Transverse colon (tissue), 4 donors: ENCODE measurements at places on chromosomes 2 and 18. TPM values are rescaled to one million over a fixed set of nuclear protein-coding genes. Genes with fewer than 3 reads are reported as not detected.

DNA sequence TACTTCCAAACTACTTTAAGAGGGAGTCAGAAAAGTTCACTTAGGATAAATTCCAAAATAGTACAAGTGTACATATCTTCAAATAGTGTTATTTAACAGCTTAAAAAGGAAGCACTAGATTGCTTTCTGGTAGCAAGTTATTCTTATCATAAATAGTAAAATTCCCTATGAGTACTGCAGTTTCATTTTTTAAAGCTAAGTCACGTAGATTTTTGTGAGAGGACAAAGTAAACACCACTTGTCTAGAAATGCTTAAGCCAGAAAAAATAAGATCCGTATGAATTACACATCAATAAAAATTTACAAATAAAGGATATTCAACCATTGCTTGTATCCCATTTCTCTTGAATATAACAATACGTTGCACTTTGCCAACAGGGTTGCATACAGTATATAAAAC, 19.2 kb downstream of the HNRNPLL start:
- DNase-seq = no peak

TMEFF2 gene
- 0.32 TPM for total RNA-seq

DNA sequence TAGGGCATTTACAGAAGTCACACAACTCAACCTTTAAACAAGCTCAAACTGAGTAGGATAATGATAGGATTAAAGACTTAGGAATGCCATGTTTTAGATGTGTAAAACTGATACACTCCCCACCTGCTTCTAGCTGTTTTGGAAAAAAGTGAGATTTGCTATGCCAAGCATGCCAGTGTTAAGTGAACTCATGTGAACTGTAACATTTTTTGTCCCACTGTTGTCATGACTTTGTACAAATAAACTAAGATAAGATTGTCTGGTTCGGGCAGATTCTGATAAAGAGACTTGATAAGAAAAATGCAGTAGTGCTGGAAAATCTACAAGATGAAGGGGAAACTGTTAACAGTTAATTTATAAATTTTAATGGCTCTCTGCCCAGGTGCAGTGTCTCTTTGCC, 66.5 kb downstream of the GLS start:
- DNase-seq = no peak

- DNase-seq = no peak
Measured at GRCh38 chr18:53817976-53818950, 406.2 kb downstream of the MBD2 start.

TSPYL6 gene
- not detected for total RNA-seq

FIGLA gene
- not detected for total RNA-seq

- no peak for DNase-seq
Measured at GRCh38 chr2:217337771-217338170, 477.9 kb upstream of the TNP1 start.

AKAIN1 gene
- not detected for total RNA-seq

- no peak for DNase-seq
Measured at GRCh38 chr18:14924226-14924625, 176.3 kb downstream of the ANKRD30B start.

GRCh38 chr2:221134718-221135117, 437.4 kb downstream of the EPHA4 start:
- no peak for DNase-seq

DNA sequence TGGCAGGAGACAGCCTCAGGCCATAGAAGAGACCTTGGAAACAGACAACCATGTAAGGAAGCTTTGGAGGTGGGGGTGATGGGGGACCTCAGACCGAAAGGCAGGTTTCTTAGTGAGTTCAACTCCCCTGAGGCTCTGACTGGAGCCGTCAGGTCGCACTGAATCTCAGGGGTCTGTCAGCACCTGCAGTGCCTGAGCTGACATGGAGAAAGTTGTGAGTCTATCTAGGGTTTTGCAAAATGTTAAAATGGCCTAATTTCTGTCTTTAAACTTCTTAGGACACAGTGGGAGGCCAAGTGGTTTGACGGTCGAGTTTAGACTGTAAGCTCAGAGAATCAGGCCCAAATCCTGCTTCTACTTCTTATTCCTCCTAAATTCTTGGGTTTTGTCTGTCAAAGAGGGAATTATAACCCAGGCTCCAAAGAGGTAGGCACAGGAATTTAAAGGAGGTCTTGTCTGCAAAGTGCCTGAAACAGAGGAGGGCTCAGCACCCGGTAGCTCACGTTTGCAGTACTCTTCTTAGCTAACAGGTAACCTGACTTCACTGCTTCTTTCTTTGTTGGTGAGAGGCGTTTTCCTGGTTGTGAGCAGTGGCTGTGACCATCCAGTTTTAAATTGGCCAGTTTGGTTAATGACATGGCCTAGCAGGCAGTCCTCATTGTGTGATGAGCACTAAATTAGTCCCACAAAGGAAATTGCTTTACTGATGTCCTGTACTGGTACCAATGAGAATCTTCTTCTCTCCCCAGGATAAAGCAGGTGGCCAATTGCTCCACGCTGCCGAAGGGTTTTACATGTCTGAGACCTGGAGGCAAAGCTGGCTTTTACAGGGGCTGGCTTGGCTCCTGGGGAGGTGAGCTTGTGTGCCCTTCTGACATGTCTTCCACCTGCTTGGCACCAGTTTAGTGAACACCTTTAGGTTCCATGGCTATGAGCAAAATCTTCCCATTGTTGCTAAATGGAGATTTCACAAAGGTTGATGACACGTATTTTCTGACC, 95.7 kb downstream of the MYCN start:
- DNase-seq = no peak

GRCh38 chr2:119359774-119360173, 6.9 kb downstream of the C2orf76 start:
- no peak for DNase-seq

DNA sequence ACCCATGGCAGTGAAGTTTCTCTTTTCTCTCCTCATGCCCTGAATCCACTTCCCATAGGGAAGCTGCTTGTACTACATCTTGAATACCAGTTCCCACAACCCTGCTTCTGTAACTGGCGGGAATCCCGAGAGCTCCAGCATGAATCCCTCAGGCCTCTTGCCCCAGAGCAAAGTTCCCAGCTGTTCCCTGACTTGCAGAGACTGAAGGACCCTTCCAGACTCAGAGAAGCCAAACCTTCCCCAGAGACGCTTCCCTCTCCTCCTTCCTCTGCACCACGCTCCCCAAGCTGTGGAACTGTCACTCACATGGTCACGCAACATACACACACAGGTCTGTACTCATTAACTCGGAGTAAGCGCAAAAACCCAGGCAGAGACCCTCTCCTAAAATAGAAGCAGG, 26.4 kb downstream of the TRAPPC12 start:
- DNase-seq = no peak

- peak; percentile 87 for DNase-seq
Measured at GRCh38 chr2:25342372-25343186, 854 bp upstream of the DNMT3A start.

DNA sequence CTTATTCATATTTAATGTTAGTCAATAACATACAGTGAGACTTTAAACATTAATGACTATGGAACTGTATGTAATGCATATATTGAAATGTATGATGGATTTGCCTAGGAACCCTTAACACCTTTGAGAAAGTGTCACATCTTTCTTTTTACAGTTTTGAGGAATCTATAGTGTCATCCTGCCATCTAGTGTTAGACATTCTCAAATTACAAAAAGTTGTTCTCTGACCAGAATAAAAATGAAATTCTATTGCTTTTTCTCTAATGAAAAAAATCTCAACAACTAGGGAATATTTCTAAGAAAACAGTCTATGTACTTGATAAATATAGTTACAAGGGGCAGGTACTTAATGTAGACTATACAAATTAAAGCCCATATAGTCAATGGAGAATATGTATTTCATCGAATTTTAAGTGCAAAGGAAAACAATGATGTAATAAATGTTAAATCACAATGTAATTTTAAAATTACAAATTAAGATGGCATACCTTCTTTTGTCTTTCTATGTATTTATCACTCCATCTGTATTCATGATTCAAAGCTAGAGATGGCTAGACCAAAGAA, 5.1 kb upstream of the CALCRL start:
- no peak for DNase-seq

GRCh38 chr2:70580352-70580751, 26.7 kb upstream of the TGFA start:
- DNase-seq = no peak

DNA sequence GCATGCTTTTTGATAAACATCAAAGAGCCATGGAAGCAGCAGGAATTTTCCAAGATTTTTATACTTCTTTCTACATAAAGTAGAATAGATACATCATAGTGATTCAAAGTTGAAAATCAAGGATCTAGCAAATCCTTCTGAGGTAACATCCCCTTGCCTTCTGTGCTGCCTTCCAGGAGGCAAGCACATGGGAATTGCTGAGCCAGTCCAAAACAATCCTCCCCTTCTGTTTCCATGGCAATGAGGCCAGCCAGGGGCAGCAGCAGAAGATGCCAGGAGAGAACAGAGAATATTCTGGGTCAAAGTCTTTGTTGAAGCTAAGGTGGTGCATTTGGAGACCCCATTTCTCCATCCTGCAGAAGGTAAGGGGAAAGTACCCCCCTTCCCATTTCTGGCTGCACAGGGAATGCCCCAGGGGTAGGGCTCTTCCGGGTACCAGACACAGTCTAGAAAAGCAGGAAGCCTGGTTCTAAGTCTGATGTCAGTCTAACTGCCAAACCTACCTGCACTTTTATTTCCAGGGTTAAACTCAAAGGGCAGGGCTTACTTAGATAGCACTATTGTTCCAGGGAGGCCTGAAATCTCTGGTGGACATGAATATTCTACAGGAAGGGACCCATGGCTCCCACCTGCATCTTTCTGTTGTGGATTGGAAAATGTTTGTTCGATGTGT, 22.1 kb downstream of the CENPA start:
- no peak for DNase-seq

DNA sequence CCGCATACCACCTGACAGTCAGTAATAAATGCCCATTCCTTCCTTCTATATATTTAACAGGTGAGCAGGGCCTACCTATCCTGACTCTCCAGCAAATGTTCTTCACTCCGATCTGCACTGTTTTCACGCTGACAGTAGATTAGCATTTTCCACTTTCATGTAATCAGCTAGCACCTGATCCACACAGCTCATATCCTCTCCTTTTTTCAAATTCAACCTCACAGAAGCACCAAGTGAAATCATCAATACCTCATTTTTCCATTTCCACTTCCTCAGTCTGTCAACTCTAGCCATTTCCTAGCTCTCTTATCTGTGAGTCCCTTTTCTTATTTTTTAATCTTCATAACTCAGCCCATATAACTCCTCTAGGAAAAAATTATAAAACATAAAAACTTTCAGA, 402.8 kb downstream of the ZEB2 start:
- no peak for DNase-seq

GRCh38 chr2:78980152-78980465, 45.4 kb upstream of the REG3G start:
- DNase-seq = no peak

GRCh38 chr18:76234676-76235060, 260.4 kb downstream of the ZNF516 start:
- no peak for DNase-seq

DNA sequence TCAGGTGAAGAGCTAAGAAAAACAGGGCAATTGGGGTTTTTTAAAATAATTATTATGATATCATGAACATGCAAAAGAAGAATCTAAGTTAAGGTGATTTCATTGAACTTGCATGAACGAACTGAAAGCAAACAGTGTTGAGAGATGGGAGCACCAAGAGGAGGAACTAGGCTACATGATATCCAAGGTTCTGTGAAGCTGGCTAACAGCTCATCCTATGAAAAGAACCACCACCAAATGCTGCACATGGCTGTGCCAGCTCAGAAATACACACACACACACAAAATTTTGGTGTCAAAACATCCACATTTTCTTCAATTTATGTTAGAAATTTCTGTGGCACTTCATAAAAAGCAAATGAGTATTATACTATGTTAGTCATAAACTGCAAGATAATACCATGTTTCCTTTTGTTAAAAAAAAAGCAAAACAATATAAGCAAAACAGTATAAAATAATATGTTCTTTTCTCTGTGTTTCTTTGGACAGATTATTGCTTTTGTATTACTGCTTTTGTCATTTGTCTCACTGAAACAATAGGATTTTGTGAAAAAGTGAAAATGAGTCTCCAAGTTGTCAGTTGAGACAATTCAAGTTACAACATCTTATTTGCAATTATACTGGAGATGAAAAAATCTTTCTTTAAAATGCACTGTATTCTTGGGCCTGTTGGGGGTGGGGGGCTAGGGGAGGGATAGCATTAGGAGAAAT, 12.6 kb upstream of the TTC32 start:
- DNase-seq = no peak
